ENCODE measurements at places on chromosomes 11 and 22.

GRCh38 chr22:47808886-47809620 lies 1046.6 kb downstream of the TBC1D22A start:
- no peak for DNase-seq

DNA sequence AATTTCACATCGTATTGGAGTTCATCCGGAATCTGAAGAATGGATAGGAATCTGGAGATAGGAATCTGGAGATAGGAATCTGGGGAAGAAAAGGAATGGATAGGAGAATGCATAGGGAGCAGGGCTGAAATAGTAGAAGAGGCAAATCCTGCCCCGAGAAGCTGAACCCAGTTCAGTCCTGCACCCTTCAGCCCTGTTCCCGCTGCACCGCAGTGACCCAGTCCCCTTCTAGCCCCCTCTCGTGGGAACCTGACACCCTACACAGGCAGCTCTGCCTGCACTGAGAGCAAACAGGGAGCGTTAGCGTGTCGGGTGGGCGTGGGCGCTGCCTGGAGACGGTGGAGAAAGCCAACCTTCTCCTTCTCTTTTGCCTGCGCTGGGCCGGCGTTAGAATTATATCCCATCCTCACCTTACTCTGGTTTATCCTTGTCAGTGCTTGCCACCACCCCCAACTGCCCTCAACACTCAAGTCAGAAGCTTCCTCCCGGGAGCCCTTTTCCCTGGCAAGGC lies 1.0 kb upstream of the CCKBR start:
- DNase-seq: peak; percentile 14

GRCh38 chr11:7364660-7365059 lies 113.0 kb downstream of the SYT9 start:
- DNase-seq: no peak

GRCh38 chr11:8772571-8773519 lies 90.3 kb downstream of the RPL27A start:
- no peak for DNase-seq

GRCh38 chr22:43883012-43883661 lies 8.7 kb downstream of the PNPLA5 start:
- DNase-seq: peak; percentile 86

DNA sequence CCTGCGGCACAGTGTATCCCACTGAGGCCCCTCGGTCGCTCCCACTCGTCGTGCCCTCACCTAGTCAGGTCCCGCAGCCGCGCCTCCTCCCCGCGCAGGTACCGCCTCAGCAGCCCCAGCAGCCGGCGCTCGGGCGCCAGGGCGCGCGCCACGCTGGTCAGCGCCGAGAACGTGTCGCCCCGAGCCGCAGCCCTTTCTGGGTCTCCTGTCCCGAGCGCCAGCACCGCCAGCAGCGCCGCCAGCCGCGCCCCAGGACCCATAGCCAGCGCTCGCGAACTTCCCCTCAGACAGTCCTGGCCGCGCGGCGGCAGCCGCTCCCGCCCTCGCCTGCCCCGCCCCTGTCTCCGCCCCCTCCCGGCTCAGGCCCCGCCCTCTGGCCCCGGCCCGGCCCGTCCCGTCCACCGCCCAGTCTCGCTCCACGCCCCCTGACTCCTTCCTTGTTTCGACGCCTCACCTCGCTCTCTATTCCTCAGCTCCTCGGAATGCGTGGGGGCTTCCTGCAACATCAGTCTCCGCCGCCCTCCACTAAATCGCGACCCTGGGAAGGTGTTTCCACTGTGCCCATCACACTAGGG lies at the start of gene P4HA3:
P4HA3 (minus strand) TSS at position 289 of the 575 bp plus-strand sequence; CDS start at position 260, 29 bp downstream.
- peak; percentile 90 for DNase-seq

GRCh38 chr22:37185646-37186227 lies 2.3 kb downstream of the C1QTNF6 start:
- no peak for DNase-seq

DNA sequence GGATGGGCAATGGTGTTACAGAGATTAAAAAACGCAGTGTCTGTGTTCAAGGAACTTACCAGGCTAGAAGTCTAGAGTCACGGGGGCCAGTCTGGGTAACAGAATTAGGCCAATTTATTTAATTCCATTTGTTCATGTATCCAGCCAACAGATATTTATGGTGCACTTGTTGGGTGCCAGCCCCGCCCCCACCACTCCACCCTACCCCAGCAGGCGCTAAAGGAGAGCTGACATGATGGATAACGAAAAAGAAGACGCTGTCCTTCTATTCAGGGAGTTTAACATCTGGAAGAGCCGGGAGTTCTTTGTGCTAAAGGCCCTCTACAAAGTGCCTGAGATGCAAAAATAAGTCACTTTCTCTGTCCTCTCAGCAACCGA lies 1.1 kb upstream of the BMAL1 start:
- DNase-seq: no peak

GRCh38 chr11:113314389-113315301 lies at the start of gene TTC12:
TSS of gene TTC12 (plus strand) at chr11:113314583. CDS start at chr11:113316258, 1,675 bp downstream.
- DNase-seq: peak; percentile 94

DNA sequence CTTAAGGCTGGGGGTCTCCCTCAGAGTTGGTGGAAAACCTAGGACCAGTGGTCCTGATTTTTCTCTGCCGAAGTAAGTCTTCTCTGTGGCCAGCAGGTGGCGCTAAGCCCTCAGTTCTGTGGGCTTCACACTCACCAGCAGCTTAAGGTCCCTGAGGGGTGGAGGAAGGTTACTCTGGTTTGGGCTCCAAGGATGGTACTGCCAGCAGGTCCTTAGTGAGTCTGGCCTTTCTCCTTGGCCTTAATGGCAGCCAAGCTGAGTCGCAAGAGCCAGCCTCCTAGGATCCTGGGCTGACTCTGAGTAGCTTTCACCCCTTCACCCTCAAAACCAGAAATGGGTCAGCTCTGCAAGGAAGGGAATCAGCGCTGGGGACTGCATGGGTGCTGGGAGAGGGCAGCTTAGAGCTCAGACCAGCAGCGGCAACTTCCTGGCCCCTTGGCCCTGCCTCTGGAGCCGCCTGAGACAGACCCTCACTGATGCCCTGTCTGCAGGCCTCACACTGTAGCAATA lies 4.4 kb downstream of the KCNJ11 start:
- peak; percentile 72 for DNase-seq

- no peak for DNase-seq
These were observed 4.7 kb upstream of the PCF11 start for GRCh38 chr11:83152264-83152663.

DNA sequence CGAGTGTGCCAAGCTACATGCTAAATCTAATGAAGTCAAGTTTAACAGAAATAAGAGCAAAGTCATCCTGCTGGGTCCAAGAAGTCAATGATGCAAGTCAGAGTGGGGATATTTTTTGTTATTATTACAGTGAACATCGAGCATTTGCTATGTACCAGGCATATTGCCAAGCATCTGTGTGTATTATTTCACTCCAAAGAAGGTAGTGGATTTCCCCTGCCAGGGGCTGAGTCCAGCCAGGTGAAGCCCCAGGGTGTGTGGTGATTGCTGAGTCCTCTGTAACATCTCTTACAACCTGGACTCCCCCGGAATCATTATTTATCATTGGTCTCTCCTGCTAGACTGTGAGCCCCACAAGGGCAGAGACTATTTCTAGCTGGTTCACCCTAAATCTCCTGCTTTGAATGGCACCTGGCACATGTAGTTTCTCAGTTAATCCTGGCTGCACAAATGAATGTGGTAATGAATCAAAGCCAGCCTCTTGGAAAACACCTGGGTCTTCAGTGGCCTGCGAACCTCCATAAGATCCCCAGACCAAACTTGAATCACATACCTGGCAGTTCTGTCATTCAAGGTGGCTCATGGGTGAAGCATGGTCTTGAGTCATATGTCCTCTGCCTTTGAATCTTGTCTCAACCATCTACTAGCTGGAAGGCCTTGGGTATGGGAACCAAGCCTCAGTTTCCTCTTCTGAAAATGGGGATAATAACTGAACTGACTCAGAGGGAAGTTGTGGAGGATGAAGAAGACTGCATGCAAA lies 549.2 kb downstream of the MIAT start:
- DNase-seq: no peak

DNA sequence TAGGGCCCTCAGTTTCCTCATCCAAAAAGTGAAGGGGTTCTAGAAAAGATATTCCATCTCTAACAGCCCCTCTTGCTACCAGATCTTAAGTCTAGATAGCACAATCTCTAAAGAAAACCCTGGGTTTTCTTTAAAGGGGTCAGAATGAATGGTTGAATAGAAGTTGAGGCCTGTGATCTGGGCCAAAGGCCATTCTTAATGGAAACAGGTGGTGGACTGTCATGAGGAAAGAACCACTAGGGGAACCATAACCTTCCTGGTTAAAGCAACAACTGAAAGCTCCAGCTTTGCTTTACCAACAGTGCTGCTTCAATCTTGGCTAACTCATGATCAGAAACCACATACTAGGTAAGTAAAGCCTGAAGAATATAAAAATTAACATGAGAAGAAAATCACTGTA lies 1.8 kb downstream of the CELF1 start:
- DNase-seq: peak; percentile 32

GRCh38 chr22:31210556-31211421 lies 1.3 kb upstream of the LIMK2 start:
- DNase-seq: no peak

DNA sequence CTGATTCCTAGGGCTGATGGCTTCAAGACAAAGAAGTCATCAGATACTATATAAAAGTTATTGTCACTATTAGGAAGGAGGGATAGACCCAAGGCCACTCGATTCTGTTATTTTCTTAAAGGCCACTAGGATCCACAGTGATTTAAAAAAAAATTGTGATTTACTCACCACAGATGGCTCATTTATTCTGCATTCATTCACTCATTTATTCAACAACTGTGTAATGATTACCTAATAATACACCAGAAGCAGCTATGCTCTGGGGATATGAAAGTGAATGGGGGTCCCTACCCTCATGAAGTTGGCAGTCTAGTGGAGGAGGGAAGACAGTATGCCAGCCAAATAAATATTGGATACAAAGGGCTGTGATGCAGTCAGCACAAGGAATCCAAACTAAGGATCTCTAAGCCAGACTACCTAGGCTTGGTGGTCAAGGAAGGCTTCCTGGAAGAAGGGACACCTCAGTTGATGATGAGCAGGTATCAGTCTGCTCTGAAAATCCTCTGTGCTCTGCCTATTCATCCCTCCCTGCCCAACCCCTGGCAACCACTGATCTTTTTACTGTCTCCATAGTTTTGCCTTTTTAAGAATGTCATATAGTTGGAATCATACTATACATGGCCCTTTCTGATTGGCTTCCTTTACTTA lies 110.5 kb downstream of the NAT10 start:
- no peak for DNase-seq

GRCh38 chr11:33879375-33879774 lies 12.5 kb downstream of the LMO2 start:
- DNase-seq: no peak

DNA sequence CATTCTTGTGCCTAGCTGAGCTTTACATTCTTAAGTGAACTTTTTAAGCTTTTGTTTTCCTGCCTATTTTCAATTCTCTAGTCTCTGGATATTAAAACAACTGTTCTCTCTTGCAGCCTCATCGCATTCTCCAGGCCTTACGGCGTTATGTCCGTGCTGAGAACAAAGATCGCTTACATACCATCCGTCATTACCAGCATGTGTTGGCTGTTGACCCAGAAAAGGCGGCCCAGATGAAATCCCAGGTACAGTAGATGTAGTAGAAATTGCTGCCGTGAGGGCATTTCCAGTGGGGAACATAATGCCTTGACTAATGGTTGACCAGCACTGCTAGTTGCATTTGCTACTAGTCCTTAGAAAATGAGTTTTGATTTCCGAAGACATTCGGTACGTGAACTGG lies 29.7 kb upstream of the ST14 start:
- DNase-seq: no peak

DNA sequence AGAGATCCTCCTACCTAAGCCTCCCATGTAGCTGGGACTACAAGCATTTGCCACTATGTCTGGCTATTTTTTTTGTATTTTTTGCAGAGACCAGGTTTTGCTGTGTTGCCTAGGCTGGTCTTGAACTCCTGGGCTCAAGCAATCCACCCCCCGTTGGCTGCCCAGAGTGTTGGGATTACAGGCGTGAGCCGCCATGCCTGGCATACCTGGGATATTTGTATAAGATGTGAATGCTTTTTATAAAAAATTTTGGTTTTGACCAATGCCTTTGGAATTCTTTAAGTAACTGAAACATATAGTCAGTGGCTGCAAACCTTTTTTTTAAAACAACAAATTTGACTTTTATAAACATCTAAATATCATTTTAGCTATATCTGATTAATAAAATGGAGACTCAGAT lies 42.4 kb downstream of the ADAMTS8 start:
- DNase-seq: no peak

GRCh38 chr11:57467508-57468157 lies 7.3 kb downstream of the RTN4RL2 start:
- no peak for DNase-seq

GRCh38 chr11:119803139-119803538 lies 74.1 kb upstream of the NECTIN1 start:
- DNase-seq: no peak

- DNase-seq: no peak
These were observed 2.2 kb downstream of the CADM1 start for GRCh38 chr11:115501893-115502589.
